ENCODE measurements at places on chromosomes 12 and 14.

GRCh38 chr12:92505254-92506231 is 197.2 kb upstream of the PLEKHG7 start:
- peak; percentile 58 for DNase-seq

DNA sequence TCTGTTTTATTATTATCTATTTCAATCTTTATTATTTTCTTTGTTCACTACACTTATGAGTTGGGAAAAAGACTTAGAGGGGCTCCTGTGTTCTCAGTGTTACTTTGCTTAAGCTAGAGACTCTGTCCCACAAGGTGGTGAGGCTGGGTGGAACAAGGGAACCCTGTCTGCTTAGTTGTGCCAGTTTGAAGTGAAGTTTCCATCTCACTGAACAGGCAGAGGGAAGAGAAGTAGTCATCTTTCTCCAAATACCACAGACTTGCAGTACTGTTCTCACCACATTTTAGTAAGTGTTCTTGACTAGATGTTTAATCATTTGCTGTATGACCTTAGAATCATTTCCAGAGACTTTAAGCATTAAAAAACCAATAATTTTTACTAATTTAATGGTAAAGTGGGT is 195.7 kb upstream of the NEDD1 start:
- no peak for DNase-seq

- DNase-seq, result no peak
Observed at GRCh38 chr12:18919871-18920511, 182.1 kb downstream of the CAPZA3 start.

GRCh38 chr14:64636208-64636979 is 67.8 kb upstream of the PLEKHG3 start:
- DNase-seq, result peak; percentile 82

DNA sequence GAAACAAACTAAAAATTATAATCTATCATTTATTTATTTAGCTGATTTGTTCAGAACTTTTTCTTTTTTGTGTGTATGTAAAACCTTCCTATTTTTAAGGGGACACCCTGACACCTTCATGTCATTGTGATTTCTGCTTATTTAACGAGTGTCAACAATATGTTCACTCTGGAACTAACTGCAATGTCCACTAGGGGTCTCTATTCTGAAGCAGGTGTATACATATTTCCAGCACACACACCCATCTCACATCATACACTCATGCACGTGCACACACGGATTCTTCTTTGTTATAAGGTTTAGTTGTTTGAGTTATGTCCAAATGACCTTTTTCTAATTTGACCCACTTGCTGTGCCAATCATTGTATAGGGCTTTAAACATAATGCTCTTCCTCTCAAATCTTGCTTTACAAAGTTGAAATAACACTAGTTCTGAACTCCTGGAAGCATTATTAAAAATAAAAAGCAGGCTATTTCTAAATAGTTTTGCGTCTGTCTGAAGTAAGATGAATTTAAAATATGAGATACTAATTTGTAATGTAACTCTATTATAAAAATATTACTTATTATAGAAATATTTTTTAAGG is 15.5 kb downstream of the E2F7 start:
- DNase-seq, result no peak

- no peak for DNase-seq
Observed at GRCh38 chr12:11716794-11717518, 67.5 kb downstream of the ETV6 start.

DNA sequence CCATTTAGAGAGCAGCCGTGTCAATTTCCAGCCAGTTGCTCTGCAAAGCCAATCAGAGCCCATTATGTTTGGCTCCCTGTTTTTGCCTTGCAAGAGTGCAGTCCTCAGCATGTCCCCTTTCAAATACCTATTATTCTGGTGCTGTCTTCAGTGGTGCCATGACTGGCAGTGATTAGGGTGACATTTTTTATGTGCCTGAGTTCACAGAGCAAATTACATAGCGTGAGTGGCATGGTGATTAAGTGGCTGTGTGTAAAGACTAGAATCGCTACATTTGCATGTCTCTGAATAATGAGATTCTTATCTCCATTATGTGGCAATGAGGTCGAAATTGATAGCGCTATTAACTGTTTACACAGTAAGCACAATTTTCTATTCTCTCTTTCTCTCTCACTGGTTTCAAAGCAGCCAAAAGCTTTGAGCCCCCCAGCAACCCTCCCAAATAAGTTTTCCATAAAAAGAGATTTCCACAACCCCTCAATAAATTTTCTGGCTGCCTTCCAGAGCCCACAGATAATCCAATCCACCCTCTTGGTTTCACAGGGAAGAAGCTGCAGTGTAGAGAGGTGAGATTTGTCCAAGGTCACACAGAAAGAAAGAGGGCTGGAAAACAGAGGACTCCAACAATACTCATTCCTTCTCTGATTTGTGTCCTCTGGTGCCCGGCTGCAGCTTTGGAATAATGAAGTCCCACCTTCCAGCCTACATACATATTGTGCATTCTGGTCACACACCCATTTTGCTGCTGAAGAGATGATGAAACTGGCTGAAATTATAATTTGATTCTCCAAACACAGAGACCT is 58.8 kb upstream of the NUDT4 start:
- DNase-seq, result no peak

GRCh38 chr12:111126331-111126730 is 206.0 kb upstream of the MYL2 start:
- no peak for DNase-seq

- DNase-seq, result no peak
Observed at GRCh38 chr14:84180336-84180735, 1349.6 kb upstream of the FLRT2 start.

DNA sequence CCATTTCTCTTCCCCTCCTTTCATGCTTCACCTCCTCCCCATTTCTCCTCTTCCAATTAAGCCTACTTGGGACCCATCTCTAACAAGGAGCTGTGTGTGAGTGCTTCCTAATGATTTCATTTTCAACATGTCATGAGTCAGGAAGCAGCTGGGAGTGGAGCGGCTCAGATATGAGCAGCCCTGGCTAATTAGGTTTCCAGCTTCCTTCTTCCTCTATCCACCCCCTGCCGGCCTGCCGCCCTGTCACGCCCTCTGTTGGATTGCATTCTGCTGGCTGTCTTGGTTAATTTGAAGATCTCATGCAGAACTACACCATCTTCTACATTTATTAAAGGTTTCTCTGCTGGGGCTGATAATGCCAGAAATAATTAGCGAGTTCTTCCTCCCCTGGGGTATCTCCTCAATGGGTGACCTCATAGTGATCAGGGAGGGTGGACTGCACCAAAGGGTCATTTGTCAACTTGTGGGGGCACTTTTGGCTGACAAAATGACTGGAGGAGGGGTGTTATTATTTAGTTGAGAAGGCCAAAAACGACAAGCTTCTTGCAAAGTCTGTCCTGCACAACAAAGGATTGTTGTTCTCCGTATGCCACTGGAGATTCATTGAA is 300.9 kb upstream of the SRRM4 start:
- no peak for DNase-seq

DNA sequence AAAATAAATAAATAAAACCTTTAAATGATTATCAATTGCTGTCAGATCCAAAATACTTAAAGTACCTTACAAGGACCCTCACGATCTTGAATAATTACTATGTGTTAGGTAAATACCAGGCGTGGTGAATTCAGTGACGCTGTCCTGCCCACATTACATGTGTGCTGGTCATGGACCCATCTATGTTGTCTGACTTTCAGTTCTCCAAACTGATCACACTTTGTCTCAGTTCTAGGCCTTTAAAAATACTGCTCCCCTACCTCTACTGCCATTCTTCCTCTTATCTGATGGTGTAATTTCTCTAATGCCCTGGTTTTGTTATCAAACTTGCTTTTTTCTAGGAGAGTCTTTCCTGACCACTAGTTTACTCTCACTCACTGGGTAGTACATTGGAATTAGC is 520.7 kb downstream of the TRHDE start:
- no peak for DNase-seq

DNA sequence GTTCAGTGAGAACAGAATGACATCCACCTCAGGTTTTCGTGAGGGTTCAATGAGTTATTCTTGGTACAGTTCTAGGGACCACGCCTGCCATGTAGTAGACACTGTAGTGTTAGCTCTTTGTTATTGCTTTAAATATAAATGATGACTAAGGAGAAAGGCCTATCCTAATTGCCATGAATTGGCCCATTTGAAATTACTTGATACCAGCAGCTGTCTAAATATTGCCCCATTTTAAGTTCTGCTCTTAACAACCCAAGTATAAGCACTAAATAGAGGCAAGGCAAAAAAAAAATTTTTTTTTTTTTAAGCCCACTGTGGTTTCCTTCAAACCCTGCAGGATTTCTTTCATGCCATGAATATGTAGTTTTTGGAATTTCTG is 84.5 kb downstream of the BORCS5 start:
- no peak for DNase-seq

DNA sequence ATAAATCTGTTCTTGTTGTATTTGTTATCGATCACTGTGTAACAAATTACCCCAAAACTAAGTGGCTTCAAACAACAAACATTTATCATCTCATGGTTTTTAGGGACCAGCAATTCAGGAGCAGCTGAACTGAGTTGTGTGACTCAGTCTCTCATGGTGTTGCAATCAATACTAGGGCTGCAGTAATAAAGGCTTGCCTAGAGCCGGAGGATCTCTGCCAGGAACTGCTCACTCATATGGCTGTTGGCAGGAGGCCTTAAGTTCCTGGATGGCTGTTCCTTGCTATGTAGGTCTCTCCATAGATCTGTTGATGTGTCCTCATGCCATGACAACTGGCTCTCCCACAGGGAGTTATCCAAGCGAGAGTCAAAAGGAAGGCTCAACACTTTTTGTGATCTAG is 3.8 kb upstream of the PSMC6 start:
- no peak for DNase-seq

DNA sequence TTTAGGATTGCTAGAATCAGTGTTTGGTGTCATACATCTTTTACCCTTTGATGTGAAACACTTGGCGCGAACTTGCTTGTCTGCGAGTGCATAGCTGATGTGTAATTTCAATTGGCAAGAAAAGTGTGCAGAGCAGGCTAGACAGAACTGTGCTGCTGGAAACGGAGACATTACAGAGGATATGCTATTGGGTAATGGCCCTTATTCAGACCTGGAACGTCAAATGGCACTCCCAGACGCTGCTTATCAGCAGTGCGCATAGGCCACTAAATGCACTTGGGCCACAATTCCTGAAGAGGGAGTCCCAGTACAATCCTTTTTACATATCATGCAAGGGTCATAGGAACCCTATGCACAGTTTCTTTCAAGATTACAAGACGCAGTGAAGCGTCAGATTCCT is 15.7 kb upstream of the SLC10A1 start:
- DNase-seq, result no peak

GRCh38 chr14:44767646-44768173 is 194.0 kb downstream of the KLHL28 start:
- DNase-seq, result no peak

GRCh38 chr14:56310643-56311042 is 192.4 kb downstream of the PELI2 start:
- DNase-seq, result no peak

DNA sequence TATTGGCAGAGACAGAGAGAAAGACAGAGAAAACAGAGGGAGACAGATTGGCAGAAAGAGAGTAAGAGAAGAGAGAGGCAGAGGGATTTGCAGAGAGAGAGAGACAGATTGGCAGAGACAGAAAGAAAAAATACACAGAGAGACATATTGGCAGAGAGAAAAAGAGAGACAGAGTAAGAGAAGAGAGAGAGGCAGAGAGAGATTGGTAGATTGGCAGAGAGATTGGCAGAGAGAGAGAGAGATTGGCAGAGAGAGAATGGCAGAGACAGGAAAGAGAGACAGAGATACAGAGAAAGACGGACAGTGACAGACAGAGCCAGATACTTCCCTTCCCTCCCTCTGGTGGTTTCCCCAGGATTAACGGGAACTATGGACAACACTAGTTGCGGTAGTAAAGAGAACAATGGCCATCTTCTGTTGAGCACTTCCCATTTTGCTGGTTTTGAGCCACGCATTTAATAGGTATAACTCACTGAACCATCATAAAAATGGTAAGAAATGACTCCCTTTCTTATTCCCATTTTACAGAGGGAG is 2.6 kb upstream of the NOS1 start:
- DNase-seq, result no peak

DNA sequence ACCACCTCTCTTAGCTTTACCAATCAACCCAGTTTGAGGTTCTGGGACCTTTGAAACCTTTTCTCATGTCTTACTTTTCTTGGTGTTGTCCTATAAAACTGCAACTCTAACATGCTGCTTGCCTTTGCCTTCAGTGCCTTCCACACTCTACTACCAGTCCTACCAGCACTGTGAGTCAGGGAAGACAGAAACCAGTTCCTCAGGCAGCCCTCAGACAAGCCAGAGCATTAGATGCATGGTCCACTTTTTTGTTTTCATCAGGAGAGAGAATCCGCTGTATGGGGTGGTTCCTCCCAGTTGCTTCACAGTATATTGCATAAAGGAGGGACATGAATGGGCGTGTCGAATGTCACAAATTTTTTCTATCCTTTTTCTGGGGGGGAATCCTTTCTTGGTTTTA is 17.3 kb upstream of the KLRB1 start:
- DNase-seq, result no peak

GRCh38 chr12:26150736-26151450 is 26.1 kb upstream of the BHLHE41 start:
- no peak for DNase-seq

- no peak for DNase-seq
Observed at GRCh38 chr12:97573901-97574300, 111.3 kb downstream of the RMST start.

DNA sequence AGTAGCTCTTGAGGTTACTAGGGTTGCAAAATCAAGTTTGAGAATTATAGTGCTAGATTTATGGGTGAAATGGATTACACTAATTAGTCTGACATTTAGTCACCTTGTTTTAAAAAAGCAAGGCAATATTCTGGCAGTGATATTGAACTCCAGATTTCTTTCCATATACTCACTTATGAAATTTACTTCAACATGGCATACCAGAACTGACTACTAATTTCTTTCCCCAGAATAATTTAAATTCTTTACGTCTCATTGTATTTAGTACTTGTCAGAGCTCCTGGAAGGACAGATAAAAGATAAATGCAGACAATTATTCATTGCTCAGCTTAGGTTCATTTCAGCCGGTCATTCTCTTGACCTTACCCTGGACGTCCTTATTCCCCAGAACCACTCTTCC is 24.3 kb downstream of the EMP1 start:
- no peak for DNase-seq

GRCh38 chr14:45673420-45673819 is 420.4 kb upstream of the MIS18BP1 start:
- no peak for DNase-seq

DNA sequence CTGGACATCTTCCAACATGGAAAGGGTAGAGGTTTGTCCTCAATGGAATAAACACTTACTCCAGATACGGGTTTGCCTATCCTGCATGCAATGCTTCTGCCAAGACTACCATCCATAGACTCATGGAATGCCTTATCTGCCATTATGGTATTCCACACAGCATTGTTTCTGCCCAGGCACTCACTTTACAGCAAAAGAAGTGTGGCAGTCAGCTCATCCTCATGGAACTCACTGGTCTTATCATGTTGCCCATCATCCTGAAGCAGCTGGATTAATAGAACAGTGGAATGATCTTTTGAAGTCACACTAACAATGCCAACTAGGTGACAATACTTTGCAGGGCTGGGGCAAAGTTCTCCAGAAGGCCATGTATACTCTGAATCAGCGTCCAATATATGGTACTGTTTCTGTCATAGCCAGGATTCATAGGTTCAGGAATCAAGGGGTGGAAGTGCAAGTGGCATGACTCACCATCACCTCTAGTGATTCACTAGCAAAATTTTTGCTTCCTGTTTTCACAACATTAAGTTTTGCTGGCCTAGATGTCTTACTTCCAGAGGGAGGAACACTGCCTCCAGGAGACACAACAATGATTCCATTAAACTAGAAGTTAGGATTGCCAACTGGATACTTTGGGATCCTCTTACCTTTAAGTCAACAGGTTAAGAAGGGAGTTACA is 140.4 kb downstream of the SLC35F4 start:
- DNase-seq, result no peak

Measured in activated CD4-positive, alpha-beta T cell treated with anti-CD3 and anti-CD28 coated beads, Interleukin-2, amount 50 U/mL, for 48 hours (primary cell).